ENCODE measurements at places on chromosomes 3 and 15.

GRCh38 chr3:121073011-121073410 is 165.0 kb downstream of the STXBP5L start:
- DNase-seq = no peak

- DNase-seq = no peak
Observed at GRCh38 chr15:58536414-58536813, 104.6 kb downstream of the LIPC start.

DNA sequence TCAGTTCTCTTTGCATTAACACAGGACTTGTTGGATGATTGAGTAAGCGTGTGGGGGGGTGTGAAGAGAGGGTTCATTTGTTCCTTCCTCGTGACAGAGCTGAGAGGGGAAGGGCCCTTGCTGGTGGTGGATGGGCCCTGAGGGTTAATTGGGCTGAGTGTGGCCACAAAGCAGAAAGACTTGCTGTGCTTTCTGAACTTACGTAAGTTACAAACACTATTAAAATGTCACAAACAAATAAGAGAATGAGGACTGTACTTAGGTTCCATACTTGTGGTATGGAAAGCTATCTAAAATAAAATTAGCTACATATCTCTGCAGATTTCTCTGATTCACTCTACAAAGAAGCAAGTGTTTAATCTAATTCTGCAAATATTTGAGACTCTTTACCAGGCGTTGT is 231.3 kb downstream of the LPP start:
- DNase-seq = no peak

DNA sequence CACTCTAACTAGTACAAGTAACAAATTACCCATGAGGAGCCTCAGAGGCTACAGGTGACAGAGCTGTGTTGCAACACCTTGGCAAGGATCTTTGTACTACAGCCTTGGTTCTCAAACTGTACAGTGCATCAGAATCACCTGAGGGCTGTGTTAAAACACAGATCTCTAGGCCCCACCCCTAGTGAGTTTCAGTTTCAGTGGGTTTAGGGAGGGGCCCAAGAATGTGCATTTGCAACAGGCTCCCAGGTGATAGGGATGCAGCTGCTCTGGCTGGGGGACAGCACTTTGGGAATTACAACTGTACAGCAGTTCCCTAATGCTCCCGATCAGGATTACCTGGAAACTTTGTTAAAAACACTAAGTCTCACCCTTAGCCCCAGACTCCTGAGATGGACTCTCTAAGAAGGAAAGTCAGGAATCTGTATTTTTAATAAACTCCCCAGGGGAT is 66.1 kb upstream of the NR2F2 start:
- no peak for DNase-seq

DNA sequence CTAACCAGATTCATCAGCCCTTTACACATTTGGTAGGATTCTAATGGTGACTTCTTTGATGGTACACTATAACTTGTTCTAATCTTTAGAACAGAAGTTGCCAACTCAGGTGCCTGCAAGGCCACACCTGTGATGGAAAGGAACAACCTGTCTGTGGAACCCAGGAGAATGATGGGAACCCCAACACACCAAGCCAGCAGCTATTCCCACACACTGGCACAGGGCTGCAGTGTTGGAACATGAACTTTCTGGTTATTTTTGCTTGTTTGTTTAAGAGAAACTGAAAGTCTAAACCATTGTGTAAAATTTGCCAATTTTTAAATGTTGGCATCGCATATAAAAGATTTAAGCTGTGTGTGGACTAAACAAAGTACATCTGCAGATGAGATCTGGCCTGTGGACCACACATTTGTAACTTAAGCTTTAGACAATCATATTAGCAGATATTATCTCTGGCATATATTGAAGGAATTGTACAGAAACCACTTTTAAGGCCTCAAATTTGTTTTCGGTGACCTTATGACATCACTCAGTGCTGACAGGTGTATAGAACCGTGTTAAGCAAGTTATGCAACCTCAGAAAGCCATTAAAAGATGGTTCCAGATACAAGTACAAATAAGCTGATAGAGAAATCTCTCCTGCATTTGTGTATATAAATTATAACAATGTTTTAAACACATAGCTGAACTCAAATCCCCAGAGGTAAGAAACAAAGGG is 242.9 kb downstream of the SLC9A9 start:
- no peak for DNase-seq

- no peak for DNase-seq
Observed at GRCh38 chr3:10775259-10775658, 40.8 kb upstream of the SLC6A11 start.

DNA sequence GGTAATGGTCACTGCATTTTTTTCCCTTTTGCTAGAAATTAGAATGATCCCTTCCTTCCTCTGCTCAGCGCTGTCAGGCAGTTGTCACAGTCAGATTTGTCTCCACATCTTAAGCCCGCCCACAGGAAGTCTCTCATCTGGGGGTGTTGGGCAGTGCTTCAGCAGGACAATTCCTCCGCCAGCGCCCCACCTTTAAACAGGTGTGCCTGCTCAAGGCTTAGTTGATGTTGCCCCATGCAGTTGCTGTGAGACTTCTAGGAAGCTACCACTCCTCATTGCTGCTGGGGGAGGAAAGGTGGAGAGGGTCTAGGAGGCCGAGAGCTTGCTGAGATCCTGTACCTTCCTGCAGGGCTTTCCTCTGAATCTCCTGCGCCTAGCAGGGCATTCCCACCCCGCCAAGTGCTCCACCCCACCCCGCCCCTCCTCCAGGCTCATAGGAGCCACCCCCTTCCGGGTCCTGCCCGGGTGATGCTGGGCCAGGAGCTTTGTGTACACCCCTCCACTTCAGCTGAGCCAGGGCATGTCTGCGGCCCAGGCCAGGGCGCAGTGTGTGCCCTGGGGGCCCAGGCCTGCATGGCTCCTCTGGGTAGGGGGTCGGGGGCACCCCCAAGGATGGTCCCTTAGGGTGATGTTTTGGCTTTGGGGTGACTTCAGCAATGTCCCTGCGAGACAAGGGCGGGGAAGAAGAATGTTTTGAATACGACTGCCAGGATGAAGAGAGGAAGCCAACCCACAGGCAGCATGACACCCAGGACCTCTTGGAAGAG is 68.7 kb downstream of the TRAK1 start:
- DNase-seq = no peak

DNA sequence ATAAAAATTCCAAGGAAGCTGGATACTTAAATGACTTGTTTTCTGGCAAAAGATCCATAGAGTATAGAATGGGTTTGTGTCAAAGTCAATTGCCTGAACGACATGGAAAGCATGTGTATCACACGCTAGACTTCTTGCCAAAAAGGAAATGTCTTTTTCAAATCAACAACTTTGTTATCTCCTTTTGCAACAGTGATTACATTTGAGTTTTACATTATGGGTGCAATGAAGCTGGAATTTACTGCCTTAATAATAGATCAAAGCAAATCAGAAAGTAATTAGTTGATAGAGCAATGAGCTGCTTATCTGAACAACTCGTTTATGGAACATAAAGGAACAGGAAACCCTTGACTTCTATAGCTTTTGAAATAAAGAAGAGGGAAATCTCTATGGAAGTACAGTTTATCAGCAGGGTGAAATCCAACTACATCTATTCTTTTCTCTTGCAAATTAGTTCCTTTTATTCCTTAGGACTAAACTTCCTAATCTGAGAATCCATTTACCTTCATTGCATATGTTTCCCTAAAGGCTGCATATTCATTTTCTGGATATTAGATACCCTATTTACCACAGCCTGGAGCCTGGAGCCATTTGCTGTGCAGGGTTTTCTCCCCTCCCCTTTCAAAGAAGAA is 415.1 kb upstream of the NECTIN3 start:
- DNase-seq = no peak

DNA sequence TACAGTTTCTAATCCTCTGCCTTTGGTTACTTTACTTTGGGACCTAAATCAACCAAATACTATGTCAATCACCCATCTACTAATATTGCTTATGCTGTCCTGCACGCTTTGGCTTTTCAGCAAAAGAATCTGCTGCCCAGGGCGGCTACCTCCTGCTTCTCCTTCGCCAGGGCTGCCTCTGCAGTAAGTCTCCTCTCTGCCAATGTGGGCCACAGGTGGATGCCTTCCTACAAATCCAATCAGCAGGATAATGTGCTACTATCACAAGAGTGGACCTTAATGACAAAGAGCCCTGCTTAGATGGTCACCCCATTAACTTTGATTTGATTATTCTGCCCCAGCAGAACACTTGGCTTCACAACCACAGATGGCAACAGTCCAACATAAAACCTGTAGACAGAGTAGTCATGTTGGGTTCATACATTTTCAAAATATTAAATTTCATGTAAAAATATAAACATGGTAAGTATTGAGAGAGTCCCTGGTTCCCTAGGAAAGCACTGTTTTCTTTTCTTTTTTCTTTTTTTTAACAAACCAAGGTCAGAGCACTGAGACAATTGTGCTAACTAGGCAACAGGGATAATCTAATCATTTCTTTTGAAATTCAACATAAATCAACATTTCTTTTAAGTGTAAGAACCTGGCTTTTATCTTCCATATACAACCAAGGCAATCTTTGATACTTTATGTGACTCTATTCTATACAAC is 298.3 kb downstream of the ZBTB20 start:
- DNase-seq = no peak

DNA sequence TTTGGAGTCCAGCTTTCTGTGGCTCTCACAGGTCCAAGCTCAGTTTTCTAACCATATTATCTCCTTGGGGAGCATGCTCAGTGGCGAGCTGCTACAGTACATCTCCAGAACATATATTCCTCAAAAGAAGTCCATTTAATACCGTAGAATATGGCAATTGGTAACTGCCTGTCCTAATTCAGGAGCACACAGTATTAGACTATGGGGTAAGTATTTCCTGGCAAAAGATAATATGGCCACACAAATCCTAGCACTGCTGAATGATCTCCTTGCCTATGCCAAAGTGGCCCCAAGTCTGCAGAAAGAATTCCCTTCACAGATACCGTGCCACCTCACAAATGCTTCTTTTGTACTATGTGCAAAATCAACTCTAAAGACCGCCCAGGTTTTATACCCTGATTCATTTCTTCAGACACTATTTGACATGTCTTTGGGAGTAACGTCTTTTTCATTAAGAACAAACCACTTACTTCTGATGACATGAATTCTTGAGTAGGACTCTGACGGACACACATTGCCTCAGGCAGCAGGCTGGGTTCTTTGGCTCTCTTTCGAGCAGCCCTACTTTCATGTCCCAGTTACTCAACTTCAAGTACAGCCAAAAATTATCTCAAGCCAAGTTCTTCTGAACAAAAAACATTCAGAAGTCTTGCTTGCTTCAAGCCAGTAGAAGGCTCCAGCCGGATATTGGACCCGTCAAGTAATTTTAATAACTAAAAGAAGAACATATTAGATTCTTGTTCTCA is 368.3 kb upstream of the DCBLD2 start:
- DNase-seq = no peak

DNA sequence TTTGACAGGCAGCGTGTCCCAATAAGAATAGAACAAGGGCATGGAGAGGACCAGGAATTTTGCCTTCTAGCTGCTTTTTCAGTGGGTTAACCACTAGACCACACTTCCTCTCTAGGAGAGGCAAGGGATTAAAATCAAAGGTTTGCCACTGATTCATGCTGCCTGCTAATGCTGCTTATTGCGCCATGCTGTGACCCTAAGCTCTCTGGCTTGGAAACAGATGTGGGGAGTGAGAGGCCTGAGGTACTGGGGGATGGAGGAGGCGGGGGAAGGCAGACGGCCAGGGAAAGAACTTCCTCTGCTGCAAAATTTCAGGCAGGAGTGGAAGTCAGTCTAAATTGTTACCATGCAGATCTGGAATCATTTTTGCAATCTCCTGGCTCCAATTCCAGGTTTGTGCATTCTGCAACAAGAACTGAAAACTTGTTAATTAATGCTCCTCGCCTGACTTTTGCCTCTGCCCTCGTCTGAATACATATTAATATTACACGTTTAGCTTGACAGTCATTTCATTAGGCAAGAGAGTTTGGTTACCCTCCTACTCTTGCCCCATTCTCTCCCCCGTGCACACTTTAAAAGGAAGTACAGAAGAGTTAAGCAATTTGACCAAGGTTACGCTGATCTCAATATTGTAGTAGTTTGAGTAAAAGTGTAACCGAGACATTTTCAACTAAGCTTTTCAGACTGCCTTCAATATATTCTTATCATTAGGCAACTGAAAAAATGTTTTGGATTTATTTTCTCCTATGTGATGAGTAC is 121.7 kb upstream of the SPRED1 start:
- peak; percentile 31 for DNase-seq

GRCh38 chr15:22224241-22224671 is 143.9 kb downstream of the OR4M2 start:
- no peak for DNase-seq

DNA sequence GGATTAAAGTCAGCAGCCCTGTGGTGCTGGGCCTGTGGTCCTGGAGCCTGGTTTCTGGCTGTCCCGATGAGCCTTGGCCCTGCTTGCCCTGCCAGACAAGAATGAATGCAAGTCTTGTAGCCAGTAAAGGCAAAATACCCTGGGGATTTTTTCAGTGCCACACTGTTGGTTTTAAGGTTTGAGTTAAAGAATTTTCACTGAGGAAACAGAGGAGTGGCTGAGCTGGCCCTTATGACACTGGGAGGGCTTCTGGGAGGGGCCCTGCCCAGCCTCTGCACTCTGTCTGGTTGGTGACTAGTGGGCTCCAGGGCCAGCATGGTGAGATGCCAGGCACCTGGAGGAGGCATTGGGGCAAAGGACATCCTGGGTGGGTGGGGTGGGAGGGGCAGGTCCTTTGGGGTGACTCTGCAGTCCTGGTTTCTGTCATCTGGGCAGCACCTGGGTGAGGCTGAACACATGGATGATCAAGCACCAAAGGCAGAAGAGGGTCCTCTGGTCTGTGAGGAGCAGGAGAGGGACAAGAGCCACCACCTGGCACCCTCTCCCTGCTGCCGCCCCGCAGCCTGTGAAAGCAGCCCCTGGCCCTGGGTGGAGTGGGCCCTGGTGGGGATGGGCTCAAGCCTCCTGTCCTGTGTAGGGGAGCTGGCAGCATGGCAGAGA is 12.5 kb upstream of the PLA2G4E start:
- no peak for DNase-seq

- no peak for DNase-seq
Observed at GRCh38 chr3:128188956-128189355, 35.7 kb downstream of the EEFSEC start.

DNA sequence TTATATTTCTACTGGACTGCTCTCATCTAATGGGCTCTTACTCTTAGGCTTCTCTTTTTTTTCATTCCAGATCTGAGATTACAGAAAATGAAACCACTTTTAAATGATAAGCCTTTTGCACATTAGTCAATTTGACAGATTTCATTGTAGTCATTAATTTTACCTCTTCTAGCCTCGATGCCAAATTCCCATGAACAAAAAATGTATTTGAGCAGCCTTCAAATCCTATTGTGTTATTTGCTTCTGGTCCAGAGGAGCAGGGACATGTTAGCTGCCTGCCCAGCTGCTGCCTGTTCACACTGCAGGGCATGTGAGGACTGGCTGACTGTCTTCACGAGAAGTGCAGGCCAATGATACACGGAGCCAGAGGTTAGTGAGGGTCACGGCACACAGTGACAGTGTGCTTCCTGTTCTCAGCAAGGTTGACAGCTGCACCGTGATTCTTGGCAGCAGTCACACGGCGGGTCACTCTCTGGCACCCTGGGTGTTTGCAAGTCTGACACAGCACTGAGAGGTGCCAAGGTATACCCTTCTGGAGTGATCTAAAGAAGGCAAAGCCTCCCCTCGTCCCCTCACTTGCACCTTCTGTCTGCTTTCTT is 40.8 kb downstream of the KAT2B start:
- peak; percentile 4 for DNase-seq
